ENCODE measurements at places on chromosomes 5 and 9.

DNA sequence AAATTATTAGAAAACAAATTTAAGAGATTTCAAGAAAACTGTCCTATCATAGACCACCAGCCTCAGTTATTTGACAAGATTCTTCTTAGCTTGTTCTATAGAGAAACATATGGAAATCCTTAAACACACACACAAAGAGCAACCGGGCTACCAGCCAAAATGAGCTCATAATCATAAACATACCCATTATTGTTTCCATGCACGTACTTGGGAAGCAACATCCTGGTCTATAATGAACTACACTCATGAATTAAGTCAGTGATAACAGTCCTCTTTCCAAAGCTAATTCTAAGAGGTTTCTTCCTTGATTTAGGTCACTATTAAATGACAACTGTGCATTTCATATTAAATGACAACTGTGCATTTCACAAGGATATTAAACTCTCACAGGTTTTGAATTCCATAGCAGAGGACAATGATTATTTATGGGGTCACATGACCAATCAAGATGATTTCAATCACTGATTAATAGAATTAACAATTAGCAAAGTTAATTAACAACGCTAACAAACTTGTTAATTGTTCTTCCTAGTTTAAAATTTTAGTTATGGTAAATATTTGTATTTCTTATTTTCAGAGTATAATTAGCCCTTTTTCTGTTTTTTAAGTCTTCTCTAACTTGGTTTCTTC, 77.0 kb downstream of the OXCT1 start:
- no peak for DNase-seq

GRCh38 chr5:126410623-126411022, 12.6 kb upstream of the GRAMD2B start:
- no peak for DNase-seq

- DNase-seq: peak; percentile 43
These were observed at the start of gene TERT for GRCh38 chr5:1294835-1295649. TERT (minus strand) TSS chr5:1295068; CDS start chr5:1294989, 79 bp downstream.

DNA sequence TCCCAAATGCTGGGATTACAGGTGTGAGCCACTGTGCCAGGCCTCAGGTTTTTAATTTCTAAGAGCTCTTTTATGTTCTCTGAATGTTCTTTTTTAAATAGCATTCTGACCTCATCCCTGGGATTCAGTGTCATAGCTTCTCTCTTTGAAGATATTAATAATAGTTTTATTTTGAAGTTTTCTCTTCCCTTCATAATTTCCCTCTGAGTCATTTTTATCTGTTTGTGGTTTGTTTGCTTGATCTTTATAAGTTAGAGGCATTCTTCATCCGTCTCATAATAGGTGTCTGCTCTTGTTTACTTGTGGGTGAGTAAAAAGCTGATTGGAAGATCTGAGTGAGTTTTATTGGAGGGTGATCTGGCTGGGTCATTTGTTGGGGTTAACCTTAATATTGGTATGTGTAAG, 12.5 kb upstream of the MAMDC2 start:
- no peak for DNase-seq

GRCh38 chr9:131420980-131421624, 27.2 kb downstream of the PRRC2B start:
- no peak for DNase-seq

DNA sequence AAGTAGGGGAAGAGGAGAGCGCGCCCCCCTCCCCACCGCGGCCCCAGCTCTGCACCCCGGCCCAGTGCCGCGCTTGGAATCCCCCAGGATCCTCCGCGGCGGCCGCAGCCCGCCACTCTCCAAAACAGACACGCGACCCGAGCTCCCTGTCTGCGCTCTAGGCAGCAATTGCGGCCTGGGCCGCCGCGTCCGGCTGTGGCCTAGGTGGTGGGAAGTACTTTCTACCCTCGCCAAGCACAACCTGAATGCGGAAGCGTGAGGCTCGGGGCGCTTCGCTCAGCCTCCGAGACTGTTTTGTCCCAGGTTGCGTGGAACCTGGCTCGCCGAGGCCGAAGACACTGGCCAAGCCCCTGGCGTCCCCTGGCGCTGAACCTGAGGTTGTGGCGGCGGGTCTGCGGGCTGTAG, 3.3 kb upstream of the FOXB2 start:
- no peak for DNase-seq

DNA sequence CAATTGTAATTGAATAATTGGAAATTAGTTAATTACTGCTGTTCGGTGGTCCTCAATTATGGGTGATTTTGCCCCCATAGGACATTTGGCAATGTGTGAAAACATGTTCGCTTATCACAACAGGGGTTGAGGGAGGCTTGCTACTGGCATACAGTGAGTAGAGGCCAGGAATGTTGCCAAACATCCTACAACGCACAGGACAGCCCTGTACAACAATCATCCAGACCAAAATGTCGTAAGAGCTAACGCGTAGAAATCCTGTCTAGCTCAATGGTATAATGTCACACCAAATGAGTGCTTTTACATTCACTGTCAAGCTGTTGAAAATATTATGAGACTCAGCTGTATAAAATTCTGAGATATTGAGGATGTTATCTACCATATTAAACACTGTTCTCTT, 464.4 kb upstream of the TUSC1 start:
- DNase-seq: no peak

DNA sequence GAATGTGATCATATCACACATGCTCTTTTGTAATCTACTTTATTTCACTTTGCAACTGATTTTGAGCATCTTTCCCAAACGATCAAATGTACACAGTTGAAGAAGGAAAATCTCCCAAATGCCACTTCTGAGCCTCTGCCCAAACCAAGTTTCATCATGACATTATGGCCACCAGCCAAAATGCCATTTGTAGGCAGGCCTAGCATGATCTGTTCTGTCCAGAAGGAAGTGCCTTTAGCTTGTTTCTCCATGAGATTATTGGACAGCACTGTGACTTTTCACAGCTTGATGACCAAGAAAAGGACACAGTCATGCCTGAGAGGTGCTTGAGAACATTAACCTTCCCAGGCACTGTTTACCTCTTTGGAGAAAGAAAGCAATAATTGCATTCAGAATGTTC, 73.2 kb upstream of the PIP5K1B start:
- no peak for DNase-seq
